ENCODE measurements at places on chromosomes 1 and 21. TPM values are rescaled to one million over a fixed set of nuclear protein-coding genes. Genes with fewer than 3 reads are reported as not detected.

CRYBG2 gene
- total RNA-seq: 7.2 TPM

APOBEC4 gene
- total RNA-seq: not detected

PADI1 gene
- total RNA-seq: not detected

SELL gene
- 461 TPM for total RNA-seq

AQP10 gene
- not detected for total RNA-seq

IFI44 gene
- 53.4 TPM for total RNA-seq

- DNase-seq: no peak
These were observed 100.8 kb upstream of the RNPC3 start for GRCh38 chr1:103424650-103425049.

DNA sequence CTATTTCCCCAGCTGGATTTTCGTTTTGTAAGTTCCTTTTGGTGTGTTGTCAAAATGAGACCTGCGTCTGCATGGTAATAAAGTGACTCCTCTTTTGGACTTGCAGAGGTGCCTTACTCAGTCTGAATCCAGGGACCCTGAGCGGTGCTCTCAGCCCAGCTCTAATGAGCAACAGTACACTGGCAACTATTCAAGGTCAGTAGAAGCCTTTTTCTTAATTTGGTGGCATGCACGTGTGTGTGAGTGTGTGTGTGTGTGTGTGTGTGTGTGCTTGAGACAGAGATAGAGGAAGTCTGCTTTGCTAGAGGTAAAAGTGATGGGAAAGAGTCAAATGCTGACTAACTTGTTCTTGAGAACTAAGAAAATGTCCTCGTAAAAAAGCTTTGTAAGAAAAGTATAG, 105.4 kb downstream of the CD247 start:
- no peak for DNase-seq

GRCh38 chr1:38029081-38029681, 16.6 kb downstream of the UTP11 start:
- no peak for DNase-seq

DNA sequence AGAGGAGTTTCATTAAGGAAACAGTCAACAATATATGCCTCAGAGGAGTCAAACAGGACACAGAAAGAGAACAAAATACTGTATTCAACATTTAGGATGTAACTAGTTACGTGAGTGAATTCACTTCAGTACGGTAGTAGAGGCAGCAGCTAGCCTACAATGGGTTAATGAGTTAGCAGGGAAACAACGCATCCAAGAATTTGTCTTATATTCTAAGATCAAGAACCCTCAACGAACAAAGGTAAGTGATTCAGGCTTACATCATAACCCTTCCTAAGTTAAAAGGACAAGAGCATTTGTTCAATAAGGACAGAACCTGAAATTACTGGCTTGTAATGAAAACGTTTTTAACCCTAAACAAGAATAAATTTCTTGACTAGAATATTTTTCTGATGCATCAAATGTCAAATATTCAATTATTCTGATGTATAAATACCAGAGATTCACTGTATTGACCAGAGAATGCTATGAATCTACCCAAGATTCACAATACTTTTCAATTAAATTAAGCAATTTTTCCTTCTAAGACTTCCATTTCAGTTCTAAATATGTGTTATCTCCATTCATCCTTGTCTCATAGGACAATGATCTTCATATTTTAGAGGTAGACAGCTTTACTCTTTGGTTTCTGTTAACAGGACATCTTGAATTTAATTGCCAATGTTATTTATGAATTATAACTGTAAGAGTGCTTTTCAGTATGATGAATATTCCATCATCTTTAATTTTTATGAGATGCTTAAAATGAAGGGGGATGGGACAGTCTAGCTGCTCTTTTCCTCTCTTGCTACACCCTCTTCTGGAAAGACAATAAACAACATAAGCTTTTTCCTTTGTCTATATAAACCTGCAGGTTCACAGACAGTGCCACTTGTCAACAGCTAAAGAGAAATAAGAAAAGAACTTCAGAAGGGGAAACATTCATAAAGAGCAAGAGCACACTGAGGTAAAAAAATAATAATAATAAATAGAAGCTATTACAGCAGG, 209.5 kb downstream of the SMYD3 start:
- DNase-seq: no peak

DNA sequence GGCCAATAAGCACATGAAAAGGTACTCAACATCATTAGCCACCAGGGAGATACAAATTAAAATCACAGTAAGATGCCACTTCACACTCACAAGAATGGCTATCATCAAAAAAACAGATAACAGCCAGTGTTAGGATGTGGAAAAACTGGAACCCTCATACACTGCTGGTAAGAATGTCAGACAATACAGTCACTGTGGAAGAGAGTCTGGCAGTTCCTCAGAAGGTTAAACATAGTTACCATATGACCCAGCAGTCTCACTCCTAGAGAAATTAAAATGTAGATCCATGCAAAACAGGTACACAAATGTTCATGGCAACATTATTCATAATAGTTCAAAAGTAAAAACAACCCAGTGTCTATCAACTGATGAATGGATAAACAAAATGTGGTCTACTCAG, 33.3 kb downstream of the LDLRAD1 start:
- no peak for DNase-seq

GRCh38 chr1:216793973-216794372, 70.7 kb upstream of the ESRRG start:
- no peak for DNase-seq

DNA sequence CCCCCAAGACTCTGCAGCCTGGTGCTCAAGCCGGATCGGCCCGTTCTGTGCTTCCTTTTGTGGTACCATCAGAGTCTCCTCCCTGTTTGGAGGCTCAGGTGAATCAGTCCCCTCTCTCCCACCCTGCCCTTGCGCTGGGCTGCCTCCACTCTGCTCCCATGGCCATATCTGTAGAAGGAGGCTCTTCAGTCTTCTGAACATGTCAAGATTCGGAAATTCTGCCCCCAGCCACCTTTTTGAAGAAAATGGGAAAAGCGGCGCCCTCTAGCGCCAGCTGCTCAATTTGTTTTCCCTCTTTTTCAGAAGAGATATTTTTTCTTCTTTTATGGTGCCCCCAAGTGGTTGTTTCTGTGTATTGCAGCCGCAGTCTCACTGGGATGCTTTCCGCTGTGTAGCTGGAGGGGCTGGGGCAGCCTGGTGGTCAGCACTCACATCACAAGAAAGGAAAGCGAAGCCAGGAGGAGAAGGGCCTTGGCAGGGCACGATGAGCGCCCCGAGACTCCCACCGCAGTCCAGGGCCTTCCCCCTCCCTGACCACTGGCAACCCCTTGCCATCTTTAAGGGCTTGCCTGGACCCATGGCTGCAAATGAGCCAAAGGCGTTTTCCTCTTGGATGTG, 58.4 kb upstream of the CACNA1E start:
- peak; percentile 71 for DNase-seq

DNA sequence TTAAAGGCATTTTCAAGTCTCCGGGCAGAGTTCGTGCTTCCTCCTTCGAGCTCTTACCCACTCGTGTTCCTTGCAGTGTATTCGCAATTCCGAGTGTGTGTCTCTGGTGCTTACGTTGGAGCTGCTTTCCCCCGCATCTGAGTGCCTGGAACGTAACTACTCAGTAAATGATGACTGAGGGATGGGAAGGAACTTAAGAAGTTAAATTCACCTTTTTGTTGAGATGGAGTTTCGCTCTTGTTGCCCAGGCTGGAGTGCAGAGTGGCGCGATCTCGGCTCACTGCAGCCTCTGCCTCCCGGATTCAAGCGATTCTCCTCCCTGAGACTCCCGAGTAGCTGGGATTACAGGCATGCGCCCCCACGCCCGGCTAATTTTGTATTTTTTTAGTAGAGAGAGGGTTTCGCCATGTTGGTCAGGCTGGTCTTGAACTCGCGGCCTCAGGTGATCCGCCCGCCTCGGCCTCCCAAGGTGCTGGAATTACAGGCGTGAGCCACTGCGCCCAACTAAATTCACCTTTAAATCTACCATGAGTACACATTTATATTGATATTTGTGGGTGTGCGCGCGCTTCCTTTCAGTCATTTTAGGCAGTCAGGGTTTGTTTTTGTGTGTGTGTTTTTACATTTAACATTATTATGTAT, 837 bp downstream of the NDUFS5 start:
- DNase-seq: no peak

GRCh38 chr1:21118167-21118566, 58.5 kb downstream of the EIF4G3 start:
- no peak for DNase-seq
